GM06990 (cell line): ENCODE measurements at places on chromosomes 12 and 14.

GRCh38 chr14:68198713-68199495 lies 379.3 kb downstream of the RAD51B start:
- no peak for DNase-seq

DNA sequence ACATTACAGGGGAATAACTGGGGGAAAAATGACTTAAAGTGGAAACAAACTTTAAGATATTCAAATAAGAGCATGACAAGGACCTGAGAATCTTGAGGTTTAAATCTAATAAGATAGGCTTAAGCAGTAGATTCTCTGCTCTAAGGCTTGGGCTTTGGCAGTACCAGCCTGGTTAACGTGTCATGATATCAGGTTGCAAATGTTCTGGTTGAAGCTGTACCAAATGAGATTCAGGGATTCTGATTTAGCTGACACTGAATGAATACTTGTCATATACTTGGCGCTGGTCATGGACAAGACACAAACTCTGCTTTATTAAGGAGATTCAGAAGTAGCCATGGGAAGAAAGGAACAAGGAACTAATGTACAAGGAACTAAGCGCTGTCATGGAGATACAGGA lies 6.1 kb downstream of the TCP11L2 start:
- DNase-seq: no peak

DNA sequence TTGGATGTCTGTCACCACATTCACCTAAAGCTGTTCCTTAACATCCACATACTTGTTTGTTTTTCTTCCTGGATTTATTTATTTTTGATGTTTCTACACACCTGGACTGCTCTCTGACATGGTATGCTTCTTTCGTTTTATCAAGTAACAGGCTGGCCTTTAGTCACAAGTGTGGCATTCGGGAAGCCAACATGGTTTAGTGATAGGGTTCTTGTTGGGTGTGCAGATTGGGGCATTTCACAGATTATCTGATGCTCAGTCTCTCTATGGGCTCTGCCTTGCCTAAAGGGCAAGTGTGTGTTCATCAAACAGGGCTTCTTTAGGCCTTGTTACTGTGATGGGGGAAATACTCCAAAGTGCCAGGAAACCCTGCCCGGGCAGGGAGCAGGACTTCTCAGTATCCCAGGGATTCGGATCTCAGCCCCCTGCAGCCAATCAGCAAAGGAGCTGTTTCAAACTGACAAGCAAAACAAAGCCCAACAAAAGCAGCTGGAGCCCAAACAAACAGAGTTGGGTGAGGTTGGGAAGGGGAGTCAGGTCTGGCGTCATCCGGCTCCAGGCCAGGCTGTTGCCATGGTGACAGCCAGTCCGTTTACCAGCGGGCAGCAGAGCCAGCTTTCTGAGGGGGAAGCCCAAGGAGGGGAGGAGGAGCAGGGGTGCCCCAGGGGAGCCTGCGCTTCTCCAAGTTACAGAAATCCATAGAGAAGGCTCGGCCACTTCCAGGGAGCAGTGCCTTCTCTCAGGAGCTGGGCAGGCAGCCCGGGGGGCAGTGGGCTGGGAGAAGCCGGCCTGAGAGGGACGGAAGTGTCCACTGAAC lies 31.9 kb downstream of the FOS start:
- no peak for DNase-seq

DNA sequence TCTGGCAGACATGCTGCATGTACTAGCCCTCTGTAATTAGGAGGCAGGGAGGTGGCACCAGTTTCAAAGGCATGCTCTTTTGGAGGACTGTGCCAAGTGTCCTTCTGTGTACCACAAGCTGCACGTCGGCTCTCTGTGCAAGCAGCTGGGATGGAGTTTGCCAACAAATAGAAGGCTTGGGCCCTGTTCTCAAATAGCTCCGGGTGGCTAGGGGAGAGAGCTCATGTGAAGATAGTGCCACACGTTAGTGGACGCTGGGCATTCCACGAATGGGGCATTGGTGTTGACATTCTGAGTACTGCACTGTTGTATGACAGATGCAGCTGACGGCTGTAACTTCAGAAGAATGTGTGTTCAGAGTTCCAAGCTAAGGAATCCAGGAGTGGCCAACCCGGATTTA lies 4.4 kb downstream of the AACS start:
- DNase-seq: no peak

GRCh38 chr14:40870252-40870651 lies 736.4 kb upstream of the LRFN5 start:
- DNase-seq: no peak

- no peak for DNase-seq
Observed at GRCh38 chr12:593396-594270, 69.6 kb downstream of the NINJ2 start.

DNA sequence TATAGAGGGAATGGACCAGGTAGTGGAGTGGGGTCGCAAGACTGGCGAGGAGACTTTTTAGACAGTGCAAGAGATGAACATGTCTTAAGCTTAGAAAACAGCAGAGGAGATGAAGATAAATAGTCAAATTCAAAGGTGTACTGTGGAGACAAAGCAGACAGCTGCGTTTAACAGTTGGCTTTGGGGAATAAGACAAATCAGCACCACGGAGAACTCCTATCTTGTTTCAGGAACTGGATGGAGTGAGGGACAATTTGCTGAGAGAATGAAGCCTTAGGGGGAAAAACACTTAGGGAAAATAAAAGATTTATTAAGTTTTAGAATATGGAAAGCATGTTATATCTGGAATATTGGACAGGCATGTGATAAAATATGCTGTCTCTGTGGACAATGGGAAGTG lies 458.8 kb downstream of the GLT1D1 start:
- DNase-seq: no peak

DNA sequence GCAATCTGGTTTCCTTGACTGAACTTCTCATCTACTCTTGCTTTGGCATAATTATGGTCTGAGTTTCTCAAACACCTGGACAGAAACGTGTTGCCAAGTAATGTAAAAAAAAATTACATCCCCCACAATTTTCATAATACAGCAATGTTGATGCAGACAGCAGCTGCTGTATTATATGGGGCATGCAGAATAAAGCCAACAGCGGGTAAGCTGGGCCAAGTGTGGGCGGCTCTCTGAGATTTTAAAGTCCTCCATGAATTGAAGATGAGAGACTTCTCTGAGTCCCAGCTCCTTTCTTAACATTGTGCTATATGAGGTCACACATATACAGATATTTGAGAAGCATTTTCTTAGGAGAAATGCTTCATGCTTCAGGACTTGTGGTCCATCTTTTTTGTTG lies 881.2 kb downstream of the GALC start:
- no peak for DNase-seq

DNA sequence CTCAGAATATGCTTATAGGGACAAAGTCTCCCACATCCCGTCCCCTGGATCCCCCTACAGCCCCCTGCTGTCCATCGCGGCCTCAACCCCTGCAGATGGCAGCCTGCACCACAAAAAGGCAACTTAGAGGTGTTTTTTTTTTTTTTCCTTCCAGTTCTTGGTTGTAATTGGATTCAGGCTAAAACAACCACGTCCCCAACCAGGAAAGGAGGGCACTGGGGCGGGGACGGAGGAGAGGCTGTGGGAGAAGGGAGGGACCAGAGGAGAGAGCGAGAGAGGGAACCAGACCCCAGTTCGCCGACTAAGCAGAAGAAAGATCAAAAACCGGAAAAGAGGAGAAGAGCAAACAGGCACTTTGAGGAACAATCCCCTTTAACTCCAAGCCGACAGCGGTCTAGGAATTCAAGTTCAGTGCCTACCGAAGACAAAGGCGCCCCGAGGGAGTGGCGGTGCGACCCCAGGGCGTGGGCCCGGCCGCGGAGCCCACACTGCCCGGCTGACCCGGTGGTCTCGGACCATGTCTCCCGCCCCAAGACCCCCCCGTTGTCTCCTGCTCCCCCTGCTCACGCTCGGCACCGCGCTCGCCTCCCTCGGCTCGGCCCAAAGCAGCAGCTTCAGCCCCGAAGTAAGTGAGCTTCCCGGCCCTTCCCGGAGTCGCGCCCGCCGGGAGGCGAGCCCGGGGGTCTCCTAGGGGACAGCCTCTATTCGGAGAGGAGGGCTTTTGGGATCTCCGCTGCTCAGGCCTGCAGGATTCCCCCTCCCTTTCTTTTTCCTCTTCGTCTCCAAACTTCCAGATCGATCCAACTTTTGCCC lies at the start of gene MMP14:
MMP14 (plus strand) TSS at position 285 of the 813 bp plus-strand sequence; CDS start at position 518, 233 bp downstream.
- DNase-seq: no peak

DNA sequence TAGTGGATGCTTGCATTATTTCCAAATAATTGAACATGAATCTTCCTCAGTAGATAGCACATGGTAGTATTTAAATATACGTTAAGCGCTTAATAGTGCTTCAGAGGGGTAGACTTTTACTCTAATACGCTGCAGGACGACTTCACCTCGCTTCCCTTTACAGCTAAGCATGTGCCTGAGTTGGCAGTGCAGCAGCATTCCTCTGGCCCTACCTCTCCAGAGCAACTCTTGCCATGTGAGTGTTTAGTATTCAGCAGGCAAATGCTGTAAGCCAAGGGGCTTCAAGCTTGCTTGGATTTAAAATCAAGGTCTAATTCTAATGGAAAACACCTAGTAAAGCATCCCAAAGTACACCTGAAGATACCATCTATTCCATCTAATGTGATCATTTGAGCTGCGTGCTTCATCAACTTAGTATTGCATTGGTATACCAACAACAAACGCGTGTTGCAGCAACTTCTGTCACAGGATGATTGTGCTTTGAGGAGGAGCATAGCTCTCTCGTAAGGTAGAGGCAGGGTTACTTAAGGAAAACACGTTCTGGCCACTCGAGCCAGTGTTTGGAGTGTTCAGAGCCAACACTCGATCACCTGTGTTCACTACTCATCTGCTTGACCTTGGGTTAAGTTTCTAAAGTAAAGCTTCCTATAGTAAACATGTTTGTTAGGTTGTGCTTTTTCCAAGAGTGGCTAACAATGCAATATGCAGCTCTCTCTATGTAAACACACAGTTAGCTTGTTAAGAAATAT lies 60.6 kb downstream of the PIWIL1 start:
- no peak for DNase-seq

DNA sequence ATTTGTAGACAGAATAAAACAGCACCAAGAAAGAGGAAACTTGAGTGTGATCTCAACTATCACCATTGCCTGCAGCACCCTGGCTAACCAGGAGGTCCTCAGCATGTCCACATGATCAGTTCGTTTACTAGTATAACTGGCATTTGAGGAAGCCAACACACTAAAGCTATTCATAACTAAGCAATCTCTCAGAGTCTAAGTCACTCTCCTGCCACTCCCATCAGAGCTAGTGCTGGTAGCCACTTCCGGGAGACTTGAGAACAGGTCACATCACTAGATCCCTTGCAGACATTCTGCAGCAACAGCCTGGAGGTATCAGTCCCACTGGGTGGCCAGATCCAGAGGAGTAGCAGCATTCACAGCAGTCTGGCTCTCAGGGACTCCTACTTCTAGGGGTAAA lies 352.9 kb upstream of the OR4E1 start:
- no peak for DNase-seq

DNA sequence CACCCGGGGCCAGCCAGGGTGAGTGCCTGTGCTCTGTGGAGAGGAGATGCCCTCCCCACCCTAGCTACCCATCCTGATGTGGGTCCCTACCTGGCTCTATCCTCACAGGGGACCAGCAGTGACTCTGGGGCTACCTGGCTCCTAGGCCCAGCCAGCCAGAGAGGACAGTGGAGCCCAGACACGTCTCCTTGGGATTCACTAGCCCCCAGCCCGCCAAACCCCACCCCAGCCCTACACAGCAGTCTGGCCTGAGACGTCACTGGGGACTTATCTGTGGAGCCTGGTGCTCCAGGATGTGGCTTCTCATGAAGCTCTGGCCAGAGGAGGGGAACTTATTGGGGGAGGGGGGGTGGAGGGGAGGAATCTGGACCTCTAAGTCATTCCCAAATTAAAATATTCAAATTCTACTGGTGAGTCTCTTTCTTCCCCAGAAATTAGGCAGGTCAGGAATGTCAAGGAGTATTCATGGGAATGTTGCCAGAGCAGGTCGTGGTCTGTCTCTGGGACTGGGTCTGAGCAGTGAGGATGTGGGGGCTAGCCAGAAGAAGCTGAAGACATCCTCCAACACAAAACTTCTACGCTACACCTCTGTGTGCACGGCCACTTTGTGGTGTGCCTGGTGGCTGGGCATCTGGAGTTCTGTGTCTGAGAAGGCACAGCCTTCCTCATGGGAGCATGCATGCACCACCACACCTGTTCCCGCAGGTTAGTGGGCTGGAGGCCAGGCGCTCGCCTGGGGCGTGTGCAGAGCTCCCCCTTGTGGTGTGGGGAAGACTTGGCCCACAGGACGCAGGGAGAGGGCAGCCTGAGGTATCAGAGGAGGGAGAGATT lies 2.7 kb downstream of the CMTM5 start:
- DNase-seq: peak; percentile 44

GRCh38 chr12:116368196-116369194 lies 91.0 kb upstream of the MED13L start:
- DNase-seq: no peak

- no peak for DNase-seq
Observed at GRCh38 chr12:617304-617915, 45.8 kb downstream of the NINJ2 start.

GRCh38 chr14:104114421-104115130 lies 23.8 kb upstream of the KIF26A start:
- DNase-seq: no peak

- no peak for DNase-seq
Observed at GRCh38 chr14:43647302-43647701, 859.8 kb downstream of the FSCB start.

- no peak for DNase-seq
Observed at GRCh38 chr12:88935856-88936255, 355.6 kb upstream of the KITLG start.

GRCh38 chr12:95463050-95463449 lies 10.9 kb upstream of the METAP2 start:
- no peak for DNase-seq

DNA sequence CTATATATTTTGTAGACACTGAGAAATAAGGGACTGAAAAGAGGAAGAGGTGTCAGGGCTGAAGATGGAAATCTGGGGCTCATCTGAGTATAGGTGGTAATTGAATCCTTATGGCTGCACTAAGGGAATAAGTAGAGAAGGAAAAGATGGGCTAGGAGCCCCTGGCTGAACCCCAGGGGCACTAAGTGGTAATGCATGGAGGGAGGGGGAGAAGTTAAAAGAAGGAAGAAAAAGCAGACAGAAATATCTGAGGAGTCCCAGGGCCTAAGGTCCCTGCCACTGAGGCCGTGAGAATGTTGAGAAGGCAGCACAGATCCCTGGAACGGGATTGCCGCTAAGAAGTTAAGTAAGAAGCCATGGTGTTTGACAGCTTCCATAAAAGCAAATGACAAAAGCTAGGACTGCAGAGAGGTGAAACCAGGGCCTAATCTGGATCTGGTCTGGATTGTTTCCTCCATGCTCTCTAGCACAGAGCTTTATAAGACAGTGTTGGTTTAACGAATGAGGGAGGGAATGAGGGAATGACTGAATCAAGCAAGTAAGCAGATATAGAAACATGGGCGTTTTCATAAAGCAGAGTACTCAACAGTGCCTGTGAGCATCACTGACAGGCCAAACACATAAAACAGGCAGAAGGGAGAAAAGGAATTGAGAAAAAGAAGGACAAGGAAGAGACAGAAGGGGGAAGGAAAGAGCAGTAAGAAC lies 92.9 kb downstream of the HMGA2 start:
- DNase-seq: no peak

GRCh38 chr12:70615174-70615866 lies 21.9 kb downstream of the PTPRB start:
- no peak for DNase-seq
